Stimulated activated CD8-positive, alpha-beta memory T cell treated with anti-CD3 and anti-CD28 coated beads, Interleukin-2, amount 100 ng/mL, for 48 hours (primary cell): ENCODE measurements at places on chromosomes 1 and 21.

DNA sequence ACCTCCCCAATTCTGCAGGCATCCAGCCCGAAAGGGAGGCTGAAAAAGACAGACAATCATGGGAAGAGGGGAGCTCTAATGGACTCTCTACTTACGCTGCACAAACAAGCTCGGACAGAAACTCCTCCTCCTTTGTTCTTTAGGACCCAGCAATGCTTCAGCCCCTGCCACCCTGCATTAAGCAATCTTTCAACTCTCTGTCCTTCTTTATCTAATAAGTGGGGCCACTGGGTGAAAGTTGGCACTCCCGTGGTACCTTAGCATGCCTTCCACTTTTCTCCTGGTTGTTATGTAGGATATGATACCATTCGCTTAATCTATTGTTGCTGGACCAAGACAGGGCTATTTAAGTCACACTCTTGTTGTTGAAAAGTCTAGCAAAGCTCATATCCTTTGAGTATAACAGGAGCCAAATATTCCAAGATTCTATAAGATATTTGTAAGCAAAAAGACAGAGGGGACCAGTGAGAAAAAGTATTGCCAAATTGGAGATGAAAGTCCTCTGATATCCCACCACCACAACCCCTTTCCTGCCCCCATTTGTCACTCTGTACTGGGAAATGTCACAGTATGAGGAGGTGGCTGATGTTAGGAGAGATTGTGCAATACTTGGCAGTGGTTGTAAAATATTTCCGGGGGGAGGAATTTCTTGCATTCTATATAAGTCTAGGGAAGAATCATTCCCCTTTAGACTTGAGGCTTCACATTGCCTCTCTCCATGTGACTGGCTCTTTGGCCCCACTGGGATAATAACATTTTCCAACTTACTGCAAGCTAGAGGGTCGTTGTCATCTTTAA lies 137.3 kb upstream of the GJB5 start:
- no peak for DNase-seq

DNA sequence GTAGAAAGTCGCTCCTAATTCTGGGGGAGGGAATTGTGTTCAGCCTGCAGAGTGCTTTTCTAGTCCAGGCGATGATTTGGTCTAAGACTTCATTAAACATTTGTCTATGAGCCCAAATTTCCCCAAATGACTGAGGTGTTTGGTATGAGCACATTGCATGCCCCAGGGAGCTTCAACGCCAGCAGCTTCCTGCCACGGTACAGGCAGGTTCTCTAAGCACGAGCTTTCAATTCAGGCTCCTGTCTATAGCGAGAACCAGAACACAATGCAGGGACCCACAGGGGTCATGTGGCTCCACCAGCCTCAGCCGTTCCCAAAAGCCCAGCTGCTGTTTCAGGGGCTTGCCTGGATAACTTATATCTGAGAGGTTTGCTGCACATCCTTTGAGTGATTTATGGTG lies 34.1 kb upstream of the H6PD start:
- DNase-seq = no peak

GRCh38 chr1:30081379-30082102 lies 641.8 kb downstream of the MATN1 start:
- no peak for DNase-seq

GRCh38 chr21:27464648-27465047 lies 497.8 kb upstream of the ADAMTS5 start:
- no peak for DNase-seq

- DNase-seq = no peak
Observed at GRCh38 chr1:215119719-215120365, 37.3 kb downstream of the KCNK2 start.
